ENCODE measurements at places on chromosomes 3 and 15.
A peak's percentile ranks its signal among the peaks of the same experiment; 100 is the strongest.

DNA sequence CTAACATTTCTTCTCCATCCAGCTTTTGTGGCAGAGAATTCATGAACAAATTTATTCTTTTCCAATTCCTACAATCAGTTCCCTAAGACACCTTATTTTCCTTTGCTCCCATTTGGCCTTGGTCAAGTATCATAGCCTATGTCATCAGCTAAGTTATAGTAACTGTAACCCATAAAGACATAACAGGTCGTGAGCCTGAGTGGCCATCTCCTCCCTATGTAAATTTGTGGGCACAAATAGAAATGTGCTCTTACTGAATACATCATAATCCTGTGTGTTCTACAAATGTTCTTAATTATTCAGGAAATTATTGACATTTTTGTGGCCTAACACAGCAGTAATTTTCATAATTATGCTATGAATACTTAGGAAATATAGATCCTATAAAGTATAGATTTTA lies 108.9 kb upstream of the ZNF717 start:
- no peak for DNase-seq

GRCh38 chr15:52795464-52796227 lies 5.5 kb upstream of the ONECUT1 start:
- peak; percentile 27 for DNase-seq

- peak; percentile 31 for DNase-seq
Observed at GRCh38 chr3:149936812-149937230, 33.9 kb downstream of the PFN2 start.

DNA sequence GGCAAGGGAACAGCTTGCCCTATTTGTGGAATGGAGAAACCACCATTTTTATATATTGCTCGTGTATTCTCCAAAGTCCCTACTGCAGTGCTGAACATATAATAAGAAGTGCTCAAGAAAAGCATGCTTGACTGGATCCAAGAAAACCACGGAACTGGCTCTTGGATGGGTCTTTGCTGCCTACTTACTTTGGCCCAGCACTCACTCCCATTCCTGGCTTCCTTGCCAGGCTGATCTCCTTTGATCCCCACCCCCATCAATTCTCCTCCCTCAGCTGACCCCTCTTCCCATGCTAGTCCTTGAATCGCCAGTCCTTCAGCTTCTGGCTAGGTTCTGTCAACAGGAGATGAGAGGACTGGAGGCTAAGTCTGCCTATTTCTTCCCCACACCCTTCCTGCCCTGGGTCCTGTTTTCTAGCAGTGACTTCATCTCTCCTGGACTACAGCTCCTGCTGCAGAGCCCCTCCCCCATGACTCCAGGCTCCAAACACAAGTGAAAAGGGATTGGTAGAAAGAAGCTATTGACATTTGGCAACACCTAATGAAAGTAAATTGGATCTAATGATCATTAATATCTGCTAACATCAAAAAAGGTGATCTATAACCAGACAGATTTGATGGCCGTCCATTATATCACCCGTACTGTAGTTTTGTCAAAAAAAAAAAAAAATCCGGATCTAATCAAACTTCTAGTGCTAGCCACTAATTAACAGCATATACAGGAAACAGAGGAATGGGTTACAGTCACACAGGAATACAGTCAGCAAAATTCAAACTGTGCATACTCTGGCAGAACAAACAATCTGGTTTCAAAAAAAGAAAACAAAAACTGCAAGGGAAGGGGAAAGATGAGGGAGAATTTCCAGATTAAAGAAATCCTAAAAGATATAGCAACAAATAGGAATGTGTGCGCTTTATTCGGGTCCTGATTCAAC lies 7.8 kb downstream of the FAM240A start:
- DNase-seq, result no peak

DNA sequence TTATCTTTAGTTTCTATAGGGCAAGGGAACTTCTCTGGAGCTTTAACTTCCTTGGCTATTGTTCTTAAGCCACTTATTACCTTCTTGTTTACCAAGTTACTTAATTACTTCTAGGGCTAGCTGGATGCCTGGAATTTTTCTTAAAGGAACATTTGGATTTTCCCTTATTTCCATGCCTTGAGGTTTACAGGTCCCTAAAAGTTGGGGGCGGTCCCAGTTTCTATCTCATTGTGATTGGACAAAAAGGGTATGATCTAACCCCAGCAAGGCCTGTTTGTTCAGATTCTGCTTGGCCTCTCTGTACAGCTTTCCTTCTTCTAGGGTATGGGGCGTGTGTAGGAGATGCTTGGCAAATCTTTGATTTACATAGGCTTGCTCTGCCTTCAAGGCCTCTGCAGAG lies 17.4 kb downstream of the PDHB start:
- DNase-seq, result no peak

- DNase-seq, result peak; percentile 28
Observed at GRCh38 chr15:33086500-33087121, 107.9 kb downstream of the FMN1 start.

DNA sequence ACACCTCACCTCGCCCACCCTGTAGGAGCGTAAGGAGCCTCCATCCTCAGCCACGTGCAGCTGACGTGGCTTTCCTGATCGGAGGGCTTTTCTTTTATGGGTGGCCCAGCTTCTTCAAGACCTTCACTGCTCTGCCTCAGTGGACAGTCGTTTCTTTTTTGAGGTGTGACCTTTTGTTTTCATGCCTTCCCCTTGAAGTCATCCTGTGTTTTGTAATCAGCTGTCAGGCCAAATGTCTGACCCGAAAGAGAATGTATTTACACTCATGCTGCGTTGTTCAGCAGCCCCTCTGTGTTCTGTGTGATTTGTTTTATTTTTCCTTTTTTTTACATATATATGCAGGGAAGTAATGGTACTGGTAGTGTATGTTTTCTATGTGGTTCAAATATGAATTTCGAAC lies 41.8 kb downstream of the CCK start:
- no peak for DNase-seq

DNA sequence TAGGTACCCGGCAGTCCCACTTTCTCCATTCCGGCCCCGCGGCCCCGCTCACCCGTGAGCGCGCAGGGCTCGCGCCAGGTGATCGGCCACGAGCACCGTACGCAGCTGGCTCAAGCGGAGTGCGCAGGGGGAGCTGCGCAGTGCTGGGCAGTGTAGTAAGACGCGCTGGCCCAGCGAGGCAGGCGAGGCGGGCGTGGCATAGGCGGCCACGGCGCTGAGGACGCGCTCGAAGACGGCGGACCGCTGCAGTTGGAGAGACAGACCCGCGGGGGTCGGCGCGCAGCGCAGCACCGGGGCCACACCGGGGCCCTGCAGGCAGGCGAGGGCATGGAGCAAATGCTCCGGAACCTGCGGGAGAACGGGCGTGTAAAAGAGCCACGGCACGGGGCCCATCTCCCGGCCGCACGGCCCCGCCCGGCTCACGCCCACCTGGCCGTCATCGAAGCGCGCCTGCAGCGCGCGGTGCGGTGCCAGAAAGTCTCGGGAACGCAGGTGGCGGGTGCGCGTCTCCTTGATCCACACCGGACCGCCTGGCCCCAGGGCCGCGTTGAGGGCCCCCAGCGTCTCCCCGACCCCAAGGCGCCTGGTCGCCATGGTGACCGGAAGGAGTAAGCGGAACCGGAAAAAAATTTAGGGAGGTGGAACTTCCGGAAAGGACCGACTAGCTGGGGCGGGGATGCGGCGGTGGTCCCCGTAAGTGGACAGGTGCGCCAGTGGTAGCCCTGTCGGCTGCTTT lies at the start of gene DALRD3:
TSS of gene DALRD3 (minus strand) at position 610 of the 736 bp plus-strand sequence. CDS start at position 594, 16 bp downstream.
- DNase-seq, result peak; percentile 92

- DNase-seq, result peak; percentile 45
Observed at GRCh38 chr3:136109499-136109898, 86.6 kb downstream of the MSL2 start.

- DNase-seq, result no peak
Observed at GRCh38 chr15:90624278-90624981, 92.7 kb upstream of the BLM start.

- DNase-seq, result no peak
Observed at GRCh38 chr3:124504332-124505059, 225.8 kb upstream of the UMPS start.

GRCh38 chr3:34464646-34465045 lies 666.2 kb downstream of the PDCD6IP start:
- DNase-seq, result no peak

GRCh38 chr3:54564374-54564925 lies 363.4 kb downstream of the LRTM1 start:
- no peak for DNase-seq

GRCh38 chr3:65500398-65501306 lies 538.1 kb downstream of the MAGI1 start:
- DNase-seq, result no peak

DNA sequence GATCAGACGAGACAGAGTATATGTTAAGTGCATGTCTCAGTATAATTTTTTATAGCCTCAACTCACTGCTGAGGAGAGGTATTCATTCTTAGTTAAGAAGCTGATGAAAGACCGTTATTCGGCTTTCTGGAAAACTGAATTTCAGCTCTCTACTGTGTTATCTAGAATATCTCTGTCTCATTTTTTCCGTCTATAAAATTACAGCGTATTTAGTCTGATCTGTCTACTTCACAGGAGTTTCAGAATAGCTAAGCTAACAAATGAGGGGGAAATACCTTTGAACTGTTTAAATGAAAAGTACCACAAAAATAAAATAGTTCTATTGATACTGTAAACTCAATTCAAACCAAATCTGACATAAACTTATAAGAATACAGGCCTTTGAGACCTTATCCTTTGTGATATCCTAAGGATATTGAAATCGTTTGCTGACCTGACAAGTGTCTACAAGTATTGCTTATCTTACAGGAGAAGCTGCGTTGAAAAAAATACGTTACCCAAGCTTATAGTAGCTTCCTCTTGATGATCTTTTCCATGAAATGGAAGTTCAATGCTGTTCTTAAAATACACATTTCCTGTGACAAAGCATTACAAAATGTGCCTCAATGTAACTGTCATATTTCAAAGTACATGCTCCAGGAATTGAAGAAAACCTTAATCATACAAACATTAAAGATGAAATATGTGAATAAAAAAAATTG lies 104.6 kb downstream of the IL1RAP start:
- peak; percentile 5 for DNase-seq

DNA sequence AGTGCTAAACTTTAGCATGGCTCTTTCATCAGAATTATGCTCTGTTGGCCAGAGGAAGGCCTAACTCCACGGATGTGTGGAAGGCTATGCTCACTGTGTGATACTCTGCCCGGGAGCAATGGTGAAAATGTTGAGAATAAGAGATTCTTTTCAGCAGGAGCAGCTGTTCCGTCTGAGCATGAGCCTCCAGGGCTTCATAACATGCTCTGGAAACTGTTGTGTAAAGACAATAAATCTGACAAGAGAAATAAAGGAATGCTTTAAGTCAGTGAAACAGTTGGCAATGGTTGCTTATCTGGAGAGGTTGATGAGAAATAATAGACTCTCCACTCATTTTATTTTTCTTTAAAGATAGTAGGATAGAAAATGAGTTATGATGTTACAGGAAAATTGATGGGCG lies 269.8 kb downstream of the DIPK2A start:
- no peak for DNase-seq

GRCh38 chr3:48999085-48999858 lies 7.9 kb upstream of the WDR6 start:
- DNase-seq, result no peak

DNA sequence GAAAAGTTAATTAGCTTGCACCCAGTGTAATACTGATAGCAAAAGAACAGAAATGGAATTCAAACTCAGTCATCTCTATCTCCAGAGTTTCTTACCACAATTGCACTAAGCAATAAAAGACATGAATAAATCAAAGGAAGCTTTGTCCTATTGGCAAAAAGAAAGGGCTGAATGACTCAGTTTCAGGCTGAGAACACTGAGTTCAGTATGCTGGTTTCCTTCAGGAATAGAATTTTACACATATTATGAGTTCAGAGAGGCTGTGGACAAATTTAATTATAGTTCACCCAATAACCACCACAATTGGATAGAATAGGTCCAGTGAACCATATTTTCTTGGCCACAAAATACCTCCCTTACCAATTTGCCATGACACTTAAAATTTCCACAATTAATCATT lies 249.7 kb downstream of the KCNMB2 start:
- no peak for DNase-seq

DNA sequence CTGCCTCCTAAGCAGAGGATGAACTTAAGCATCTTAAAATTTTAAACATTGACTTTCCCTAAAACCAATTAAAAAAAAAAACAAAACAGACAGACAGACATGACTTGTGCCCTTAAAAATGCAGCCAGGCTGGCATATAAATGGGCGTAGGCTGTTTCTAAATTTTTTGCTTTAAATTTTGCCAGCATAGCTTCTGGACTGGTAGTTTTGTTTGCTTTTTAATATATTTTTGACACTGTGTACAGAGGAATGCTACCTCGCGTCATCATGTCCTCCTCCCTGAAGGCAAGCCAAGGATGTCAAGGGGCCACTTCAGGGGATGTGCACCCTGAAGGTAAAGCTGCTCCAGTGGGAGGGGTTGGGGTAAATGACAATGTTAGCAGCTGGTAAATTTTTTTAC lies 134.8 kb downstream of the PGPEP1L start:
- no peak for DNase-seq

DNA sequence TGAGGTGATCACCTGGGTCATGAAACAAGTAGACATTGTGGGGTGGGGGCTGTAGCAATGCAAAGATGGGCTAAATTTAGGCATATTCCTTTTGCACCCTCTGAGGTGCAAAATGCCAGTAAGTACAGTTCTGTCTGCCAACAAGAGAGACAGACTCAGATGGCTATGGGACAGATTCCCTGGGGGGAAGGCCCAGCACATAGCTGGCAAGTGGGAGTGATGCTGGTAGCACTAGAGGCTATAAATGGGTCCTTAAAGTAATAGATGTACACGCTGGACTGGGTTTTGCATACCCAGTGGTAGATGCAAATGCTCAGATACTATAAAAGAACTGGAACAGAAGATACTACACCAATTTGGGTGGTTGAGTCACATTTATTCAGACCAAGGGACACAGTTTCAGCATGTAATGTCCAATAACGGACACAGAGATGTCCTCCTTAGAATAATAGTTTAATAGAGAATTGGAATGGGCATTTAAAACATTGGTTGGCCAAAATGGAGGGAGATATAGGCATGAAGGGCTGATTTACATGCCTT lies 67.4 kb upstream of the RNU6-1 start:
- no peak for DNase-seq

DNA sequence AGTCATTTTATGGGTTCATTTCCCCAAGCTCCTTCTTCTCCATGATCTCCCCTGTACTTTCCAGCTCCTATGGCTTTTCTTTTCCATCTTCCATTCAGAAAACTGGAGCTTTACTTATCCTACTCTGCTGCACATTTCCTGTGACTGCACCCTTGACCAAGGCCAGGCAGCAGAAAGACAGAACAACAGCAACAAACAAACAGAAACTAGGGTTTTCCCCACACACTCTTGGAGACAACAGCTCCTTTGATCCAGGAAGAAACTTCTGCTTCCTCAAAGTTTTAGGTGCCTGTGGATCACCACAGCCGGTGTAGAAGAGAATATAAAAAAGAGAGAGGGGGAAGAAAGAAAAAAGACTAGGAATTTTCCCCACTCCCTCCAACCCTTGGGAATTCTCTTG lies 342.3 kb upstream of the CFAP20DC start:
- no peak for DNase-seq

GRCh38 chr3:144189044-144189443 lies 217.4 kb downstream of the DIPK2A start:
- DNase-seq, result no peak

- peak; percentile 1 for DNase-seq
Observed at GRCh38 chr3:30426293-30426993, 180.0 kb upstream of the TGFBR2 start.

GRCh38 chr3:55647063-55647462 lies 160.0 kb upstream of the WNT5A start:
- DNase-seq, result no peak

GRCh38 chr15:100707229-100707628 lies 104.8 kb downstream of the ASB7 start:
- DNase-seq, result no peak
